HFFc6 (cell line): ENCODE measurements at places on chromosomes 3 and 15. TPM values are rescaled to one million over a fixed set of nuclear protein-coding genes. Genes with fewer than 3 reads are reported as not detected.

TRNT1 gene
- total RNA-seq: 13.4 to 23.9 TPM (median 18.0 TPM) in 3 replicates

GRCh38 chr15:33124811-33125210 lies 69.7 kb downstream of the FMN1 start:
- no peak for DNase-seq

DNA sequence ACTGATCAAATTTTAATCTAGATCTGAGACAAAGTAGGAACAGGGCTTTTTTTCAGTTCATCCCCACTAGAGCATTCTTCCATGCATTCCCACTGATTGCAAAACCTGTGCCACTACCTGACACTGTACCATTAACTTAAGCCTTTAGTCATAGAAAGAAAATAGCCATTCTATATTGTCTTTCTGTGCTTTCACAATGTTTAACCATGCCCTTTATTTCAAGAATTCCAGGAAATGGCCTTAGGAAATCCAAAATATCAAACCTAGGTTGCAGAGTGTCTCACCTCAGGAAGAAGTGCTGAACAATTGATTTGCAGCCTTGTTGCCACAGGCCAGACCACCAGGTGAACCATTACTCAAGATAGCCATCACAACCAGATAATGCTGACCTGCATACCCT lies 56.2 kb upstream of the TGFBR2 start:
- DNase-seq: no peak

- DNase-seq: no peak
Measured at GRCh38 chr3:140177943-140178342, 243.0 kb downstream of the CLSTN2 start.

PGBD4 gene
- 1.6 and 1.8 TPM in 2 replicates for total RNA-seq

CCR4 gene
- total RNA-seq: not detected in 3 replicates

DNA sequence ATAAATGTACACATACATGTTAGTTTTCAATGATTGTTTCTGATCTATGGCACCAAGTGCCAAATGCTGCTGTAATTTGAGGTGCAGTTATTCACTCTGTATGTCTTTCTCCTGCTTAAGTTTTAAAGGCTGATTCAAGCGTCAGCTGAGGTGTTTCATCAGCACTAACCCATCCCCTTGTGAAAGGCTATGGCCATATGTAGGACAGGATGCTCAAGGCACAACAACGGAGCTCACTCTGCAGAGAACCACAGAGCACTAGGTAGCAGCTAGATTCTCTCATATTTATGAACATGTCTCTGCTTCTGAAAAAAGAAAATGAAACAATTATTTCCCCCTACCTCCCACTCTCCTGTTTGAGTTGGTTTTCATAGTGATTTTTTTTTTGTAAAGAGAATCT lies 340.0 kb upstream of the TMCO5A start:
- no peak for DNase-seq

GRCh38 chr3:32885283-32885901 lies 66.1 kb upstream of the CCR4 start:
- DNase-seq: no peak

DNA sequence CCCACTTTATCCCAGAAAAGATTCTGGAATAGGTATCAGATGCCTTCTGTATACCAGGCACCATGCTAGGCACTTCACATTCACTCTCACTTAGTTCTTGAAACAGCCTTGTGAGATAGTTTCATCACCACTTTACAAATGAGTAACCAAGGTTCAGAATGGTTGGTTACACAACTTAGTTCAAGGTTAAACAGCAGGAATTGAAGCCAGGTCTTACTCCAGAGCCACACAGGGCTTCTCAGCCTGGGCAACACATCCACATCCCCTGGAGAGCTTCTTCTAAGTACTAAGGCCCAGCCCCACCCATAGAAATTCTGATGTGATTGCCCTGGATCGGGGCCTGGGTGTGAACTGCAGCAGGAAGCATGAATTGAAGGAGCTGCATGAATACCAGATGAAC lies 18.6 kb downstream of the WHAMM start:
- DNase-seq: no peak

GRCh38 chr3:46863261-46863782 lies at the start of gene MYL3:
Gene MYL3 (minus strand): TSS chr3:46863444. CDS start chr3:46863390, 54 bp downstream.
- no peak for DNase-seq
